CD4-positive, alpha-beta T cell treated with Interleukin-4 for 1 hour (primary cell): ENCODE measurements at places on chromosomes 5 and 9.

- DNase-seq, result no peak
Observed at GRCh38 chr9:134964271-134965055, 46.8 kb upstream of the FCN1 start.

DNA sequence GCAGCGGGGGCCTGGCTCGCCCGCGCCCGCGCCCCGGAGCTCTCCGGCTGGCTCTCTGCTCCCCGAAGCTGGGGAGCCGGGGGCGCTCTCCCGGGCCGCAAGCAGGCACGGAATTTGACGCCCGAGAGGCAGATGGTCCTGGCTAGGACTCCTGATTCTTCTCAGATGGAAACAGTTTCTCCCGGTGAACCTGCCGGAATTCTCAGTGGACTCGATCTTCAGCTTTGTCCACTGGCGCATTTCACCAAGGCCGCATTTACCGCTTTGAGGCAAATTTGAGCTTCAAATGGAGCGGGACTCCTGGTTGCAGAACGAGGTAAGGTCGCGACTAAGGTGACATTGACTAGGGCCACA, 305.7 kb upstream of the KCNN2 start:
- no peak for DNase-seq

DNA sequence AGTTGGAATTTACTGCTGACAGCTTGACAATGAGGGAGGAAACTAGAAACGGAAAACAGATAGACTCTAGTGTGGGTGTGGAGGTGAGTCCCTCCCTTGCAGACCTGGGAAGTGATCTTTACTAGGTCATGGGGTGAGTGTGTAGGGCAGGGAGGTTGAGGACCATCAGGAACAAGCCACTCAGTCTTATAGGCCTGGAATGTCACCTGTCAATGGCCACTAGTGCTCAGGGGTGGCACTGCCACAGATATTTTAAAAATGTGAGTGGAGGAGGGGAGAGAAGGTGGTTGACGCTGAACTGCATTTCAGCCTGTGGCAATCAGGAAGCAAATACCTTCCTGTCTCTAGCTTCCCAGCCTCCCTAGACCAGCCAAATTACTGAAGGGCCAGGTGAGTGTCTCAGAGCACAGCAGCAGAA, 9.0 kb downstream of the OR2S2 start:
- no peak for DNase-seq

DNA sequence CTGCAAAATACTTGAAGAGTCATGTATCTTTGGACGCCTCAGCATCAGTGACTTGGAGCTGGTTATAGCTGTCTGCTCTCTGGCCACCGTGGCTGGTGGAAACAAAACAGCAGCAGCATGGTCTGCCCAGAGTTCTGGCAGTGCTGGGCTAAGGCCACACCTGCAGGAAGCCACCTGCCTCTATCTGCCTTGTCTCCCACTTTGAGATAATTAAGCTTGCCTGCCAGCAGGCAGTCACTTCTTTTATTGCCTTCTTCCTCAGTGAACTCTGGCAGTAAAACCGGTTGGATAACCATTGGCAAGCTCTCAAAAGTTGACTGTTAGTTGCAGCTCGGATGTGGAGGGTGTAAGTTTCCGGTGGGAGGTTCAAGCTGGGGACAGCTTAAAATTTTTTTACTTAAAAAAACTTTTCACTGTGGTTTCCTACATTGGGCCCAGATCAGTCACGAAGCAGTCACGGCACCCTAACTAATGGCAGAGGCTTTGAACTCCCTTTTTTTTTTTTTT, 4.9 kb downstream of the SMIM3 start:
- peak; percentile 82 for DNase-seq

DNA sequence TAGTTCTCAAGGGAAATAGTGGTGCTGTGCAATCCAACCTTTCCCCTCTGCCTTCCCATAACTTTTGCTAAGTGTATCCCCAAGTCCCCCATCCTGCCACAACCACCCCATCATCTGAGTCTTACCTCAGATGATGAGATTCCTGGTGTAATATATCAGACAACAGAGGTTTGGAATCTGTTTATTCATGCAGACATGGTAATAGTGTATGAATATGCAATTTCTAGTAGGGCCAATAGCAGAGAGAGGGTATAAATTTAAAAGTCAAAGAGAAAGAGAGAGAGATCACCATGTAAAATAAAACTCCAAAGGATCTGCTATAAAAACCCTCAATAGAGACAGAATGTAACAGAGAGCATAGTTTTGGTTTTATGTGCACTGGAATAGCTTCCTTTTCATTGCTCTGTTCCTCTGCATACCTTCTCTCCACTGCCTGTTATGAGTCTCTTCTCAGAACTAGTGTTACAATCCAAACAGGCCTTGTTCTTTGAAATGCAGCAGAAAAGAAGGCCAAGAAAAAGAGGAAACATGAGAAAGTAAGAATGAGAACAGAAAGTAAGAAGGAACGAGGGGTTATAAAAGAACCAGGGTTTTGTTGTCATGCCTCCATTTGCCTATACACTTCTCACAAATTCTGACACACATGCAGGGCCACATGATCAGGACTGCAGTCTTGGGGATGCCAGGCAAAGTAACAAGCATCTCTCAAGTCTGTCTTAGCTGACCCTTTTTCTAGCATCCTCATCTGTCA, 278.0 kb downstream of the CETN3 start:
- DNase-seq, result no peak

DNA sequence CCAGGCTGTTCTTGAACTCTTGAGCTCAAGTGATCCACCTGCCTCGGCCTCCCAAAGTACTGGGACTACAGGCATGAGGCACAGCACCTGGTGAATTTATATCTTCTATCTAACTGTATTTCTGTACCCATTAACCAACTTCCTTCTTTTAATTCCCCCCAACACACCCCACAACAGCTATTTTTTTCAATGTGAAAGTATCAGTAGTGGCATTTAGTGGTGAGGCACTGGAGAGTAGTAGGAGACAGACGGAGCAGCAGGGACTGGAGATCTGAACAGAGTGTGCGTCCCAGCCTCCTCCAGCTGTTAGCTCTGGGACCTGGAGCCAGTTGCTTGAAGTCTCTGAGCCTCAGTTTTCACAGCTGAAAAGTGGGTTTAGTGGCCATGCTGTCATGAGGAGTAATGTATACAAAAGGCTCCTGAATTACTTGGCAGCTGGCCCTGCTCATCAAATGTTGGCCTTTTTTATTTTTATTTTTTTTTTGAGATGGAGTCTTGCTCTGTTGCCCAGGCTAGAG, 11.0 kb upstream of the EEIG1 start:
- DNase-seq, result no peak

GRCh38 chr5:64900618-64901017, 131.9 kb downstream of the CWC27 start:
- no peak for DNase-seq
